ENCODE measurements at places on chromosomes 3 and 15.
A peak's percentile ranks its signal among the peaks of the same experiment; 100 is the strongest.

DNA sequence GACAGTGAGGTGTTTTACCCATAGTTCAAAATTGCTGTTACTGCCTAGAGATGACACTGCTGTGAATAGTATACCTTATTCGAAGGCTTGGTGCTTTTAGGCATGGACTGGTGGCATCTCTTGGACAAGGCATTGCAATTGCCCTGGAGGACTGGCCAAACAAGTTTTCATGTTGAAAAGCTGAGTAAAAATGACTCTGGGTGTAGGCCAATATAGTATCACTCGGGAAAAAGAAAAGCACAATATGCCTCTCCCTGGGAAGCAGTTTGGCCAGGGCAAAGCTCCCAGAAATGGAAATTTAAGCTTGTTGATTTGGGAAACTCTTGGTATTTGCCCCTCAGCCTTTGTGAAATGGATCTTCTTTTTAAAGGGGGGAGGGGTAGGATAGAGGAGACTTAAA, 54.8 kb downstream of the ZNF609 start:
- no peak for DNase-seq

DNA sequence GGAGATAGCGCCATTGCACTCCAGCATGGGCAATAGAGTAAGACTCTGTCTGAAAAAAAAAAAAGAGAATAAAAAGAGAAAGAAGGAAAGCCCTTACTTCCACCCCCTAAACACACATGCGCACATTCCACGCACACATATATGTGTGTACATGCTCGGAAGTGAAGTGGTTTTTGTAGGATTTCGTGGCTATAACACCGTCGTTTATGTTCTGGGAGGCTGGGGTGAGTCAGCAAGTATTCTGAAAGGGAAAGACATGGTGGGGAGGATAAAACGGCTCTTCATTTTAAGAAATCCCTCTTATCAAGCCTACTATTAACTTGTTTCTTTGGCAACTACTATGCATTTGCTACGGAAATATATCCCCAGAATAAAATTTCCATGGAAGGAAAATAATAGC, 422.8 kb upstream of the TBL1XR1 start:
- peak; percentile 30 for DNase-seq

DNA sequence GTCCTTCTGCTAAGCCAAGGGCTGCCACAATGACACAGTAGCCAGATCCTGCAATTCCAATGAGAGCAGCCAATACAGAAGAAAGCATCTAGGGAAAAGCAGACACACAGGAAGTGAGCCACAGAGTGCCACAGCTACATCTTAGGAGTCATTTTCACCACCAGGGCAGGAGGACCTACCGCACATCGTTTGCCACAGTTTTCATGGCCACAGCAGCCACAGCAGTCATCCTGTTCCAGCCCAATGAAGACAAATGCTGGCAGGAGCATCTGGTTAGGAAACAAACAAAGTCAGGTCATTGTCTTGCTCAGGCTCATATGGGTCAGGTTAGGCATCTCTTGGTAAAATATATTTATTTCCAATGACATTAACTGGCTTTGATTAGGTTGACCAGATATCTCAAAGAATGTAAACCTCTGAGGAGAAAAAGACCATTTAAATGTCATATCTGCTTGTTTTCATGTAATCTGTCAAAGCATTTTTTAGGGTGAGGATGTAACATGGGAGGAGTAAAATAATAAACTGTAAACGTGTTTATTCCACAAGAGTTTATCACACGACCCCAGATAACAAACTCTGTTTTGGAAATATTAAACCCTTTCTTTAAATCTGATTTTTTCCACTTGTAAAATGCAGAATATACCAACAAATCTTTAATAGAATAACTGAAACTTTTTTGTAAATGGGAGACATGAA, 1.8 kb downstream of the TM4SF1 start:
- DNase-seq = no peak

GRCh38 chr3:50850639-50851511, 176.1 kb downstream of the DOCK3 start:
- DNase-seq = no peak

DNA sequence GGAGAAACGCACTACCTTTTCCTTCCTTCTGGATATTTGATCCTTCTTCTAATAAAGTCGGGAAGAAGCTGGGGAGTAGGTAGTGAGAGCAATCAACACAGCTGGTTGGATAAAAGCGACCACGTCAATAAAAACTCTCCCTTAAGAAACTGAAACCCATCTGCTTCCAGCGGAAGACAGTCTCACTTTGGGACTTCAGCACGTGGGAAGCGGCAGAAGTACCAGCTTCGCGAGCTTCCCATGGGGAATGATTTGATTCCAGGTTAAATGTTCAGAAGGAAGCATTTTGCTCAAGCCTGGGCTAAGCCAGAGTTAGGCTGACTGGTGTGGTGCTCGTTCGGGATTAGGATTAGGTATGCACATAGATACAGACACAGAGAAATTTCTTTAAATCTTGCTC, 262.3 kb upstream of the LYSMD4 start:
- no peak for DNase-seq

DNA sequence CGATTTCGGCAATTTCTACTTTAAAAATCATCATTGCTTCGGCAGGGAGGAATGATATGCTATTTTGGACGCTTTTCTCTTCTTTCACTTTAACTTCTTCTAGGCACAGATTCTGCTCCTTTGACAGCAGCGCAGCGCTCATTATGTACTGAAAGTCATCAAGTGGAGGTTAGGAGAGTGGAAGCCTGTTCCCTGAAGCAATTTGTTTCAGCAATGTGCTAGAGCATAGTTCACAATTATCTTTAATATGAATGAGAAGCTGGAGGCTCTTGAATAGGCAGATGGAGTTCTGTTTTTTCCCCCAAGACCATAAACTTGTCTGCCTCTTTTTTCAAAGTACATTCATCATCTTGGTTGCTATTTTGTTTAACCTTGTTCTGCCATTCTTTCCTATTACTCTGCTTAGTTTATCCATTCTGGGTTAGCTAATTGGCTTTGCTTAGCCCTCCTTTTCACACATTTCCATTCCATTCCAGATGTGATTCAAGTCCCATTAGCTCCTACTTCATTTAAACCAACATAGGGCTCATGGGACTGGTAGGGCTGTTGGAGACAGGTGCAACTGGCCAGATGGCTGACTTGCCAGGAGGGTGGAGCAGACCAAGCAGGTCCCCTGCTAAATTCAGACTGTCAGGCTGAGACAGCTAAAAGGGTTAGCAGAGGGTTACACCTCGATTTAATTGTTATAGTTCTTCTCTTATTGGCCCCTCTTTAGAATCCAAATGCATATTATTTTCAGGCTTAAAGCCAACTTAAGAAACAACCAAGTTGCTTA, 534.7 kb upstream of the CBLB start:
- no peak for DNase-seq

GRCh38 chr3:160860346-160860745, 104.3 kb downstream of the PPM1L start:
- DNase-seq = no peak

GRCh38 chr3:8869613-8870012, 93.7 kb downstream of the RAD18 start:
- DNase-seq = peak; percentile 99

- DNase-seq = no peak
Measured at GRCh38 chr3:89154416-89154815, 47.0 kb downstream of the EPHA3 start.

DNA sequence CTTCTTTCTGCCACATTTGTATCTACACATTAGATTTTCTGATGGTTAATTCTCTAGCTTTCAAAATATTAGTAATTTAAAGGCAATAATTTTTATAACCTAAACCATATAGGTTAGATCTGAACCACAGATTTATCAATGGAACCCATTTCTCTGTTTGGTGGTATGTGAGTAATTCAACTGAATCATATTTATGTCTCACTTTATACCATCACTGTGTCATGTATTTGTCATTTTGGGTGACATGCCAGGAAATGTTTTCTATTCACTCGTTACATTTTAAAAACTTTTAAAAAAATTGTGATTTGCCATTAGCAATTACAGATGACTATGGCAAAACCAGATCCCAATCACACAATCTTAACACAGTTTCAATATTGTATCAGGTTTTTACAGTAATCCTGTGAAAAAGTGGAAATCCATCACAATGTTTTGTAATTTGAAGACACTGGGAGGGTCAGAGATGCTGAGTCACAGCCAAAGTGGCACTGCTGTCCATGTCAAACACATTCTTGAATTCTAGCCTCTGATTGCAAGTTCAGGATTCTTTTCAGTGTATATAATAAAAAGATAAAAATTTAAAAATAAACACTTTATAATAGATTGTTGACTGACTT, 356.0 kb upstream of the RBMS3 start:
- DNase-seq = peak; percentile 40

DNA sequence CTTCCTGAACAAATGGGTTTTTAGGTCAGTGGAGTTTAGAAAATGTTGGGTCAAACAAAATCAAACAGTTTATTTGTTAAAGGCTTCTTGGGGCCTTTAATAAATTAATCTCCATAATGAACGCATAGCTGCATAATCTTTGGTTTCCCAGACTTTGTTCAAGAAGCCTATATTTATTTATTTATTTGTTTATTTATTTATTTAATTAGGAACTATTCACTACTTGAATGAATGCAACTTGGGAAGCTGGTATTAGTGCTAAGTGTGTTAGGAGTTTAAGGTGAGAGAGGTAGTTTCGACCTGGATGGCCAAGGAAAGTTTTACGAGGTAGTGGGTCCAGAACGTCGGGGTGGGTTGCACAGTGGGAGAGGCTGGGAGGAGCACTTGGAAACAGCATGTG, 281.9 kb upstream of the C2CD4B start:
- DNase-seq = no peak

- DNase-seq = peak; percentile 59
Measured at GRCh38 chr3:1117843-1118473, 25.1 kb downstream of the CNTN6 start.

GRCh38 chr15:85771781-85772445, 22.8 kb downstream of the KLHL25 start:
- no peak for DNase-seq

- DNase-seq = no peak
Measured at GRCh38 chr3:185337231-185337816, 25.6 kb upstream of the MAP3K13 start.

GRCh38 chr15:40368719-40369473, 10.9 kb downstream of the DISP2 start:
- DNase-seq = no peak

DNA sequence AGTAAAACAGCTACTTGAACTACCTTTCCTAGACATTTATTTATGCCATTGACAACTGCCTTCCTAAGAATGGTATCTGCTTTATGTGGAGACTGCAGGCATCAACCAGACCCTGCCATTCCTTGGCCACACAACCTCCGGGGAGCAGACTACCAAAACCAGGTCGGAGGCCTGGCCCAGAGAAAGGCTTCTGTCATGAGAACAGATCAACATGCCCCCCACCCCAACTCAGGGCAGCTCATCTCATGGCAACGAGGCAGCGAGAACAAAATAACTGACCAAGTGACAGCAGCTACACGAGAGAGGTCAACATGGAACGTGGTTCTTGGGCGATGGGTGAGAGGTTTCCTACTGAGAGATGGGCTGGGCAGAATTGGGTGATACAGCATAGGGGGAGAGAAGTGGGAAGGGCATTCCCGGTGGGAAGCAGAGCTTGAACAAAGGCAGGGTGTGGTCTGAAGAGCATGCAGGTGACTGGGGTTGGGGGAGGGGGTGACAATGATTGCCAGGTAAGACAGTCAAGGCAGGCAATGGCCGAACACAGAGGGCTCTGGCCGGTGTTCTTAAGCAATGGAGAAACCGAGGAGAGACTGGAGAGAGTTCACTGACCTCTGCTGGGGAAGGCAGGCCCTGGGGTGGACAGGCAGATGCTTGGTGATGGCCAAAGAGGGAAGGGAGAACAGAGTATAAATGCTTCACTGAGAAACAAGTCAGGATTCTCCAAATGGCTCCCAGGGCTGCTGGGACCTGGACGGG, 33.9 kb downstream of the CCDC12 start:
- no peak for DNase-seq

GRCh38 chr3:151410891-151411559, 26.5 kb upstream of the P2RY12 start:
- DNase-seq = peak; percentile 72

- DNase-seq = peak; percentile 70
Measured at GRCh38 chr15:77144026-77144425, 73.1 kb upstream of the TSPAN3 start.

DNA sequence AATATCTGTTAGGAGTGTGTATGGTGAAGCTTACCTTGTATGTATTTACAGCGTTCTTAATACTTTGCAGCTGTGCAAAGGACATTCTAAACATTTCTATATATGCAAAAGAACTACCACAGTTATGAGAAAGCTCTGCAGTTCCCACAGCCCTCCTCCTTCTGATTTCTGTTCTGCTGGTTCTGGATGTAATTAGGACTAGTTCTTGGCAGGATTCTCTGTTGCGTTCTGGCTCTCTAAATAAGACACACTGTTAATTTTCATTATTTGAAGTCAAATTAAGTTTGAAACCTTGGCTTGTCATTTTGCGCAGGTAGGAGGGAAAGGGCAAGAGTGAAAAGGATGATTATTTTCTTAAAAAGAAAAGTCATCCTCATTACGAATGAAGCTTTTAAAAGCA, 76.4 kb downstream of the FNDC3B start:
- DNase-seq = no peak

DNA sequence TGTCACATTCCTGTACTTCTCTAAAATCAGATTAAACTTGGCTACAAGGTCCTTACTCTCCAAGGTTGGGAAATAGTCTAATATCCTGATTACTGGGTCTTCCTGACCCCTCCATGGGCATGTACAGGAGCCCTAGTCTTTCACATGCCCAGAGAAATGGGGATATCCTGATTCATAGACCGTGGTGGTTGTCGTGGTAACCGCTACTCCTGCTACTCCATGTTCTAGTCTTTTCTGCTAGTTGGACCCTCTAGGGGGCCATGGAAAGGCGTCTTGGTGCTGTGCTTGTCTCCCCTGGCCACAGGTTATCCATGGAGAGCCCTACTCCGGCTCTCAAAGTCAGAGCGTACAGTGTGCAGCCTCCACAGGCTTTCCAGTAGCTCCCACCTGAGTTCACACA, 13.1 kb upstream of the ZBTB38 start:
- DNase-seq = no peak

- DNase-seq = no peak
Measured at GRCh38 chr3:171586274-171586673, 126.1 kb upstream of the TNIK start.

DNA sequence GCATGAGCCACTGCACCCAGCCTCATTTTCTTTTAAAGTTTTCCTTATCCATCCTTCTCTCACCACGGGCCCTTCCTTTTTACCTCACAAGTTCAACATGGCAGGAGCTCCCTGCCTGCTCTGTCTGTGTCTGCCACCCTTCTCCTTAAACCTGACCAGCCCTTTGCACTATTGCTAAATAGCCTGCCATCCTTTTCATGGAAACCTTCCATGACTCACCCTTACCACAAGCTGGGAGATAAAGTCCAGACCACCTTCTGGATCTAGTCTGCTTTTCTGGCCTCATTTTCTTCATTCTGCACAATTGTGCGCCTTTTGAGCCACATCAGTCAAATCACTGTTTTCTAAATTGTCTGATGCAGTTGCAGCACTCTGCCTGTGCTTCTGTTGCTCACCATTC, 8.9 kb downstream of the PARP14 start:
- peak; percentile 8 for DNase-seq
